ENCODE measurements at places on chromosomes 7 and 10.
A peak's percentile ranks its signal among the peaks of the same experiment; 100 is the strongest.

DNA sequence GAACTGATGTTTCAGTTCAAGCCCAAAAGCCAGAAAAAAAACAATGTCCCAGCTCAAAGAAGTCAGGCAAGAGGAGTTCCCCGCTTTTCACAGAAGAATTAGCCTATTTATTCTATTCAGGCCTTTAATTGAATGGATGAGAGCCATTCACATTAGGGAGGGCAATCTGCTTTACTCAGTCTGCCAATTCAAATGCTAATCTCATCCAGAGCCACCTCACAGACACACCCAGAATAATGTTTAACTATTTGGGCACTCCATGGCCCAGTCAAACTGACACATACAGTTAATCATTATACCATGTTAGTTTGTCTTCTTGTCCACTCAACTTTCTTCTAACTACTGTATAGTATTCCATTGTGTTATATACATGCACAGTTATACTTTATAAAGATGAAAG, 2.6 kb upstream of the NPSR1 start:
- DNase-seq: no peak

GRCh38 chr7:21428659-21428941, 717 bp downstream of the SP4 start:
- DNase-seq: no peak

DNA sequence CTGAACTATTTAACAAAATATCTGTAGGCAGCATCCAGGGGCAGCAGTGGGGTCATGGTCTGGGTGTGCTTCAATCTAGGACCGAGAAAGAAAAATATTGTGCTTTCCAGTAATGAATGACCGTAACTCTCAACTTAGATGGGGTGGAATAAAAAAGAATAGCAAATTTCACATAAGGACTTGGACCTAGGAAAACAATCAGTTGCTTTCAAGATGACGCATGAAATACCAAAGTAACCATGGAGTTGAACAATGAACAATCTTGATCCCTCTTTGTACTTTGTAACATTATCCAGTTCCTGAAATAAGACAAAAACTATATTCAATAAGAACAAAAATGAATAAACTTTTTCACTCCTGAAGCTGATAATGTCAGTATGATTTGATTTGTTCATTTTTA, 167.1 kb downstream of the C7orf25 start:
- no peak for DNase-seq

DNA sequence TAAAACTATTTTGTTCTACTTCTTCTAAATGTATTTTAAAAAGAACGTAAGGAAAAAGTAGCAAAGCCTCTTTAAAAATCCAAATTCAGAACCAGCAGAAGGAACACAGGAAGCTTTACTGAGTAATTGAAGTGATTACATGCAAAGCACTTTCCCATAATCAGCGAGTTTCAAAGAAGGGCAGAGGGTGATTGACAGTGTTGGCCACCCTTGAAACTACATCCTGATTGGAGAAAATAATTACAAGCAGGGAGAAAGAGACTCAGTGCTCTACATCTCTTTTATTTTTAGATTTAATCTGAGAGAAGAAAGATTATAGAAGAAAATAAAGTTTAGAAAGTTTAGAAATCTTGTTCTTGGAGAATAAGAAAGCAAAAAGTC, 20.3 kb upstream of the HGF start:
- no peak for DNase-seq

DNA sequence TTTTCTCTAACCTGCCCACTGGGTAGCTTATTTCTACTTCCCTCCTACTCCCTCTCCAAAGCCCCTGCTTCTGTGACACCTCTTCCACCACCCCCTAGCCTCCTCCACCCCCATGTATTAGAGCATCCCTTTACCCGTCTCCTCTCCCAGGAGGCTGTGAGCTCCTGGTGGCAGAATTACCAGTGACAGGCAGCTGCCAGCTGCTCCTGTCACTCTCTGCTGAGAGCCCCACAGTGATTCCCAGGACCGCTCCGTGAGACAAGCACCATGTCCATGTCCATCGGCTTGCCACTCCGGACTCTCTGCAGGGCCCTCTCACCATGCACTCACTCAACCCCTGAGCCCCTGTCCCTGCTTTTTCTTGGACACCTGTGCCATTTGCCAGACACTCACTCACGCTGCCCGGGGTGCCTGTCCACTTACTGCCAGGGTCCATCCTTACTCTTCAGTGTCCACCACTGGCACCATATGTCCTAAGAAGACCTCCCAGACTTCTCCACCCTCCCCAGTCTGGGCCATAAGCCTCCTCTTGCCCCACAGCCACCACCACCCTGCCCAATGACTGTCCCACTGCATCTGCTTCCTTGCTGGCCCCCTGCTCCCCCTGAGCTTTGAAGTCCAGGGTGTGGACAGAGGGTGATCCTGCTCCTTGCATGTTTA, 9.8 kb downstream of the WDFY4 start:
- DNase-seq: no peak

- DNase-seq: no peak
Observed at GRCh38 chr10:91975438-91975837, 51.9 kb downstream of the BTAF1 start.

DNA sequence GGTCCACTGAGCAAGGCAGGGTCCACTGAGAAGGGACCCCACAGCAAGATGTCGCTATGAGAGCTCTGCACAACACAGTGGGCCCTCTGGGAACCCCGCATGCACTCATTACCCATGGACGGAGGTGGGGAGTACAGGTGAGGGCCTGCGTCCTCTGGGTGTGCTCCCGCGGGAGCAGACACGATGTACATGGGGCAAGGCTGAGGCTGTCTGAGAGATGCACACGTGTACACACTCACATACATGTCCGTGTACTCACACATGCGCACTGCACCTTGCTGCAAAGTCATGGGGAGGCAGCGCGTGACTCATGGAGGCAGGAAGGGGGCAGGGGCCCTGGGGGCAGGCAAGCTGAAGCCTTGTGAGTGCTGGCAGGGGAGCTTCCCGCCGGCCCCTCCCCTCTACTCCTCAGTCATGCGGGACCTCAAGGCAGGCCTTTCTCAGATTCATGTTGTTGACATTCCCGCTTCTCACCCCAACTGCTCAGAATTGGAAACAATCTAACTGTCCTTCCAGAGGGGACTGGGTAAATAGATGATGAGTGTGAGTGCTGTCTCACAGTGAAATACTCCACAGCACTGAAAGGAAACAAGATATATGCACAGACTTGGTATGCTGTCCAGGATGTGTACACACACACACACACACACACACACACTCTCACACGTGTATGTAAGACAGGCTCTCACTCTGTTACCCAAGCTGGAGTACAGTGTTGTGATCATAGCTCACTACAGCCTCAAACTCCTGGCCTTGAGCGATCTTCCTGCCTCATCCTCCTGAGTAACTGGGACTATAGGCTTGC, 40.0 kb downstream of the GOLGA7B start:
- DNase-seq: no peak

DNA sequence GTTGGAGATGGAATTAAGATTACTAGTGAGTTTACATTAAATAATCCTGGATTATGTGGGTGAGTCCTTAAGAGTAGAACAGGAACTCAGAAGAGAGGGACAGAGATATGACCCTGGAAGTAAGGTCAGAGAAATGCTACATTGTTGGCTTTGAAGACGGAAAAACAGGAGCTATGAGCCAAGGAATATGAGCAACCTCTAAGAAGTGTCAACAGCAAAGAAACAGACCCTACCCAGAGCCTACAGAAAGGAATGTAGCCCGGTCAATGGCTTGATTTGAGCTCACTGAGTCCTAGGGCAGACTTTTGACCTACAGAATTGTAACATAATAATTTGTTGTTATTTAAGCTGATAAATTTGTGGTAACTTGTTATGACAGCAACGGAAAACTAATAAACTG, 304.9 kb downstream of the IPMK start:
- DNase-seq: no peak

DNA sequence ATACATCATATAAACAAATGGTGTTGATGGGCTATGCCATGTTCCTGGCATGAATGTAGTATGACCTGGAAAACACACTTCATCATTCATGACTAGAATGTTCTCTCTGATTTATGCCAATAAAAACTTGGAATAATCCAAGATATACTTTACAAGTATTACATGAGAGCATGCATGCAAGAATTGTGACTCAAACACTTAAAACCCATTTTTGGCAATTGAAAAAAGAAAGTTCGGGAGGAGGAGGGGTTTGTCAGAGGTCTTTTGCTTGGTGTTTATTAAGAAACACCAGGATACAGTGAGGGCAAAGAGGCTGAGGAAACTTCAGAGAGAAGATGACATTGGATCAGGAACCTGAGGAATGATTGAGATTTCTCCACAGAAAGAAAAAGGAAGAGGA, 10.2 kb upstream of the CUL1 start:
- DNase-seq: no peak

- no peak for DNase-seq
Observed at GRCh38 chr7:44607141-44608068, 978 bp downstream of the OGDH start.

- DNase-seq: no peak
Observed at GRCh38 chr10:99671386-99671785, 12.1 kb downstream of the ENTPD7 start.

- DNase-seq: no peak
Observed at GRCh38 chr7:43537765-43538403, 45.0 kb upstream of the STK17A start.

DNA sequence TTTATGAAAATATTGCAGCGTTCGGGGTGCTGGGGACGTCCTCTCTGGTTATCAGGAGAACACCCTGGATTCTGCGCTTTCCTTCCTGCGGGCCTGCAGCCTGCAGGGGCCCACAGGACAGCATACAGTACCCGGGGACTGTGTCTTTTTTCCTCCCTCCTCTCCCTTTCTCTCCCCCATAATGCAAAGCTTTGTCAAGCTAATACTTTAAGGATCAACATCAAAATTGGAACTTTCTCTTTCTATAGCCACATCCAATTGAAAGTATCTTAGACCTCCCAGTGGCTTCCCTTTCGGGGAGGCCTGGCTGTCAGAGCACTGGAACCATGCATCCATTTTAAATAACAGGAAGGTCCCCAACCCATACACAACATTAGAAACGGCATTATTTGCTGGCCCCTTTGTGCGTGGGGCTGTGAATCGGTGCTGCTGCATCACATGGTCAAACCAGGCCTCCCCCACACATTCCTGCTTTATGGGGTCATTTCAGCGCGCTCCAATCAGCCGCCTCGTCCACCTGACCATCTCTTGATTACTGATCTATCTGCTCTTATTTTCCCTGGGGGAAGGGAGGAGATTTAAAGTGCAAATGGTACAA, 505.1 kb downstream of the DNAJB6 start:
- DNase-seq: no peak

DNA sequence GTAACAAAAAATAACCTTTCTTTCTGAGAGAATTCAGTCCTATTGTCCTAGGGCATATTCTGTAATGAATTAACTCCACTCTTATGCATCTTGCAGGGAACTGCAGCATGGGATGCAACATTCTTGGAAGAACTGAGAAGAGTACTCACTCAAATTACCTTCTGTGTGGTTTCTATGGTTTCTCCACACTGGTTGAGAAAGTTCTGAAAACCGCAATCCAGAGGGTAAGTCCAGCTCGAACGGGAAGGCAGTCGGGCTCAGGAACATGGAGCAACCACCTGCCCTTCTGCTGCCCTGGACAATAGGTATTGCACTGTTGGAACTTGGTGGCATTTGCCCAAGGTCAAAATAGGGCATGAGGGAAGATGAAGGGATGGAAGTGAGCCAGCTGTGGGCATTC, 59.6 kb upstream of the CDK13 start:
- no peak for DNase-seq

GRCh38 chr10:19629567-19629966, 186.7 kb upstream of the PLXDC2 start:
- DNase-seq: peak; percentile 58

GRCh38 chr7:38182450-38182849, 4.4 kb downstream of the STARD3NL start:
- no peak for DNase-seq

All from putamen (tissue), 1 donor.